Sciatic nerve (tissue), 2 donors: ENCODE measurements at places on chromosomes 16 and 17. TPM values are rescaled to one million over a fixed set of nuclear protein-coding genes. Genes with fewer than 3 reads are reported as not detected.

GRCh38 chr17:17109256-17109655, 67.0 kb downstream of the MPRIP start:
- no peak for DNase-seq

The EPX gene
- total RNA-seq: not detected

The ZNF469 gene
- total RNA-seq: 2.9 TPM

- DNase-seq: no peak
These were observed 7.8 kb downstream of the TSPOAP1 start for GRCh38 chr17:58320570-58321323.

DNA sequence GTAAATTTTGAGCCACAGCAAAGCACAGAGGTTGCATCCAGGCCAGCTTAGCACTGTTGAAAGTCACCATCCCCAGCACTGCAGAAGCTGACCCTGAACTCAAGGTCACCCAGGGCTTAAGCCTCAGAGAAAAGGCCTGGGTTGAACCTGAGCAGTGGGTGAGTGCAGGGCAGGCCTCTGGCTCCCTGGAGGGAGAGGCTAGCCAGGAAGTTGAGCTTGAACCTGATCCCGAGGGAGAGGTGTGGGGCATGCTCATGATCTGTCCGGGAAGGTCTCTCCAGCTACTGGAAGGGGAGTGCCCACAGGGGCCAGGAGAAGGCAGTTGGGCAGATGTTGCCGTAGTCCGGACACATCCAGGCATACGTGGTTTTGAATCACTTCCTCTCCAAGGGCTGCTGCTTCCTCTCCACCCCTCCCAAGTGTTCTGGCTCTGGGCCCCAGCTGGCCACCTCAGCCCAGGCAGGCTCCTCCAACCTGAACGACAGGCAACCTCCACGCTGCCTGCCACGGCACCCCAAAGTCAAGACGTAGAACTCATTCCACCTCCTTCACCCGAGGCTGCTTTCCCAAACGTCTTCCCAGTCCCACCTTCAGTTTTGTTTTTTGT, 18.4 kb downstream of the CARHSP1 start:
- DNase-seq: peak; percentile 72

- no peak for DNase-seq
These were observed 117.0 kb downstream of the RAB11FIP4 start for GRCh38 chr17:31508288-31509094.

The SLX1B gene
- total RNA-seq: 12.3 TPM

GRCh38 chr17:43349142-43349541, 49.7 kb upstream of the ARL4D start:
- no peak for DNase-seq

The KRTAP4-7 gene
- not detected for total RNA-seq

- no peak for DNase-seq
These were observed 6.1 kb downstream of the ANKS4B start for GRCh38 chr16:21239646-21240045.

DNA sequence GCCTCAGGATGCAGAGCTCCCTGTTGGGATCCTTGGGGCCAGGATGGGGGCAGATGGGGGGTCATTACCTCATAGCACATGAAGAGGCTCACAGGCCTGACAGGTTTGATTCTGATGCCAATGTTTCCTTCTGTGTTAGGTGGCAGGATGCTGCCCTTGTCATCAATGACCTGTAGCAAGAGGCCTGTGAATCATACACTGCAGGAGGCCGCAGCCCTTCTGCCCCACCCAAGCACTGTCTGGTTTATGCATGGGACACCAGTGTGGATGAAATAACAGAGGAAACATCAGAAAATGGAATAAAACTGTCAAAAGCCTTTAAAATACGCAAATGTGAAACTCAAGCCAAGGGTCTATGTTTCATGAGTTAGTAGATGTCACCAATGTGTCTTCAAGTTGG, 60.5 kb upstream of the ACSM2B start:
- no peak for DNase-seq

- peak; percentile 9 for DNase-seq
These were observed 7.3 kb upstream of the ALOX15 start for GRCh38 chr17:4648741-4649140.

The MOSMO gene
- 19.7 TPM for total RNA-seq

DNA sequence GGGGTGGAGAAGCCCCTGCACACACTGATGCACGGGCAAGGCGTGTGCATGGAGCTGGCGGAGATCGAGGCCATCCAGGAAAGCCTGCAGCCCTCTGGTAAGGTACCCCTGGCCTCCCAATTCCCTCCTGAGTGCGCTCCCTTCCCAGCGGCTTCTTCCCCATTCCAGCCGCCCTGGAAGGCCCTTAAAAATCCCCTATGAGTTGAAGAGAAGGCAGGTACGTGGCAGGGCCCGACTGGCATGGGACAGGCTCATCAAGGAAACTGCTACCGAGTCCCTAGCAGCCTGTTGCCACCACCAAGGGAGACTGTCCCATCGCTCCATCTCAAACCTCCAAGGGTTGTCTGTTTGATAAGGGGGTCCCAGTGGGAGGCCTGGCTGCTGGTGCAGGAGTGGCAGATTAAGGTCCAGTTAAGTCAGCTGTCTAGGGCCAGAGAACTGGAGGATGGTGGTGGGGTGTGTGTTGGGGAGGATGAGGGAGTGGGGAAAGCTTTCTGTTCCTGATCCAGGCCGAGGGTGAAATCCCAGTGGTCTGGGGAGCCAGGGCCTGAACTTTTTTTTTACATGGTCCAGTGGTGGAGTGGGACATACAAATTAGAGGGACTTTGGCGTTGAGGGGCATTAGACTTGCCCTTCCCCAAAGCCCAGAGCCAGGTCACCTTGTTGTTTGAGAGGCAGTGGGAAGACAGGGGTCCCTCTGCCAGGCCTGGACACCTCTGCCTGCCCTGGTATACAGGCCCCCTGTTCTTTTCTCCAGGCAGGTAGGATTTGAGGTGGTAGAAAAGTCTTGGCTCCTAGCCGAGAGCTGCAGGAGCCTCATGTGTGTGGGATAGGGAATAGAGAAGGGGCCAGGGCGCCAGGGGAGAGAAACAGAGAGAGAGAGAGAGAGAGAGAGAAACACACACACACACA, 994 bp downstream of the IGFBP4 start:
- no peak for DNase-seq

DNA sequence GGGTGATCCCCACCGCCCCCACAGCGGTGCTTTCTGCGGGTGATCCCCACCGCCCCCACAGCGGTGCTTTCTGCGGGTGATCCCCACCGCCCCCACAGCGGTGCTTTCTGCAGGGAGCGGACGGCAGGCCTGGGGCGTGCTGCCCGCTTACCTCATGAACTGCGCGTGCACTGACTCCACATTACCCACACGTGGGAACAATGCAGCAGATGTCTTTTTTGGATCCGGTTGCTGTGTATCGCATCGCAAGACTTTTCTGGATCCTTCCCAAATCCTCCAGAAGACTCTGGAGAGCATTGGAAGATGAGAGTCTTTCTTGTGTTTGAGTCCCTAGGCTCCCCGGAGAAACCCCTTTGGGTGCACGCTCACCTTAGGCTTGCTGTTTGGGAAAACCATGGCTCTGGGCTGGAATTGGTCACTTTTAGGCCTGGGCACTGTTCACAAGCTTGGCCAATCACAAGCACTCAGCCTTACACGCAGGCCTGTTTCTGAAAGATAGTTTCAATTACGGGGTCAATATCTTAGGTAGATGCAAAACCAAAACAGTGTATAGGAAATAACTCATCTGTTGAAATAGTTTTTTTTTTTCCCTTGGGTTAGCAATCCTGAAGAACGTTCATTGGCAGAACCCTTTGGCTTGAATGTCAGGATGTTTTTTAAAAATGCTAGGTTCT, 201.8 kb downstream of the RPTOR start:
- DNase-seq: no peak

DNA sequence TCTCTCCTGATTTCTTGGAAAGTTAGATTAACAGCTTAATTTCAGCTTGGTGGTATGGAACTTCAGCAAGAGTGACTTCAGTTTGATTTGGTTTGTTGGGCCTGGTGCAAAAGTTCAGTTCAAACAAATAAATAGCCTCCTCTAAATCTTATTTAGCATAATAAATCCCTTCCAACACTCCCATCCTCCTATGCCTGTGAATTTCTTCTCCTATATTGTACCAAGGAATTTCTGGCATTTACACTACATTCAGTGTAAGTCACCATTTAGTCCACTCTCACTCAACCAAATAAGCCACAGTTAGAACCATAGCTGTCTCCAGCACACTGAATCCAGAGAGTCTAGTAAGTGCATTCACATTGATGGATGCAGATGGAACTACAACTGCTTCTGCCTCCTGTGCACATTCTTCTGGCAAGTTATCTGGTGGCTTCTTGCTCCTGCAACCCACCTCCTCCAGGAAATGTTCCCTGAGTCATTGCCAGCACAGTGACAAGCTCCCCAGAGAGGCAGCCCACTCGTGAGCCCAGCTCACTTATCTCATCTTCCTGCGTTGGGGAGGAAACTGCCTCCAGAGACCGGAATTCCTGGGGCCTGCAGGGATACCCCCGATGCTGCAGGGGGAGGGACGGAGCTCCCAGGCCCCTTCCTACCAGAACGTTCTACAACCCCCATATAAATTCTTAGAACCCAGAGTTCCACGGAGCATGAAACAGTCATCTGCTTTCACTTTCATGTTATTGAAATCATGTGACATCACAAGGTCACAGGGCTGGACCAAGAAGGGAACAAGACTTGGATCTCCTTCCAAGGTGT, 318.3 kb downstream of the PHKB start:
- no peak for DNase-seq

- DNase-seq: no peak
These were observed 97.0 kb downstream of the MRTFB start for GRCh38 chr16:14168146-14168545.

The ALOX15B gene
- not detected for total RNA-seq

- DNase-seq: no peak
These were observed 1.4 kb upstream of the SLC25A10 start for GRCh38 chr17:81710514-81711308.

The OR4D1 gene
- total RNA-seq: not detected

GRCh38 chr17:67578142-67578457, 139.6 kb upstream of the NOL11 start:
- DNase-seq: no peak

GRCh38 chr17:10754109-10754508, 24.3 kb upstream of the TMEM220 start:
- DNase-seq: no peak

The CSH2 gene
- not detected for total RNA-seq

The TTLL6 gene
- 0.27 TPM for total RNA-seq

- DNase-seq: no peak
These were observed 148.2 kb downstream of the SNX29 start for GRCh38 chr16:12124742-12125141.

DNA sequence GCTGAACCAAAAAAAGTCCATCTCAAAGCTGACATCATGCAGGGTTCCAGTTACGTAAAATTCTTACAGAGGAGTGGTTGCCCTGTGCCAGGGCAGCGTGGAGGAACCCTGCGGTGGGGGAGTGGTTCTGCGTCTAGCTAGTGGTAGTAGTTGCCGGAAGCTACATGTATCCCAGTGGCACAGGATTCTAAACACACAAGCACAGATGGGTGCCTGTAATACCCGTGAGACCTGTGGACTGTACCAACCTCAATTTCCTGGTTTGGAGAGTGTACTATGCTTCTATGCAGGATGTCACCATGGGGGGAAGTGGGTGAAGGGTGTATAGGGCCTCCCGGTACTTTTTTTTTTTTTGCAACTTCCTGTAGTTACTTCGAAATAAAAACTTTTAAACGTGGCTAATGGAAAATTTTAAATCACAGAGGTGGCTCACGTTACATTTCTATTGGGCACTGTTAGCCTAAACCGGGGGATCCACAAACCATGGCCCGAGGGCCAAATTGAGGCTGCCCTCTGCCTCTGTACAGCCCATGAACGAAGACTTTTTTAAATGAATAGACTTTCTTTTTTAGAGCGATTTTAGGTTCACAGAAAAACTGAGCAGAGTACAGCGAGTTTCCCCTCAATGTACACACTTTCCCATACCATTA, 38.5 kb downstream of the TBC1D16 start:
- DNase-seq: no peak

- peak; percentile 39 for DNase-seq
These were observed 9.6 kb downstream of the VPS4A start for GRCh38 chr16:69320740-69321073.

The HSD3B7 gene
- total RNA-seq: 16.3 TPM

DNA sequence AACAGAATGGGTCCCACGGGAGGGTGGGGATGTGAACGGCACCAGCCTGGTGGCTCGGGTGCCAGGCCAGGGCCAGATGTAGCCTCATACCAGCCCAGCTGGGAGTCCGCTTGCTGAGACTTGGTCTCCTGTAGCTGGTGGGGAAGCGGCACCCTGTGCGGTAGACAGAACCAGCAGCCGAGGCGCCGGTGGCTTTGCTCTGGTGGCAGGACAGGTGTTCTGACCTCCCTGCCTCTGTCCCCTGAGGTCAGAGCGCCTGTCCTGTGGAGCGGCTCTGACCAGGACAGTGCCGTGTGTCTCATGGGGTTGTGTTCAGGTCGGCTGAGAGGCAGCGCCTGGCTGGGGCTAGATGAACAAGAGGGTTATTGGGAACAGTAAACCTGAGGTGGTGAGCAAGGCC, 20.1 kb downstream of the RAB40C start:
- no peak for DNase-seq

- no peak for DNase-seq
These were observed 4.7 kb upstream of the FAAP100 start for GRCh38 chr17:81556863-81557262.

The APOH gene
- total RNA-seq: not detected

The MYO15A gene
- 4.4 TPM for total RNA-seq
